ENCODE measurements at places on chromosomes 5 and 9.

GRCh38 chr9:136482046-136482792, 621 bp downstream of the SEC16A start:
- no peak for DNase-seq

GRCh38 chr5:178818094-178818493, 41.7 kb upstream of the ZNF354B start:
- no peak for DNase-seq

DNA sequence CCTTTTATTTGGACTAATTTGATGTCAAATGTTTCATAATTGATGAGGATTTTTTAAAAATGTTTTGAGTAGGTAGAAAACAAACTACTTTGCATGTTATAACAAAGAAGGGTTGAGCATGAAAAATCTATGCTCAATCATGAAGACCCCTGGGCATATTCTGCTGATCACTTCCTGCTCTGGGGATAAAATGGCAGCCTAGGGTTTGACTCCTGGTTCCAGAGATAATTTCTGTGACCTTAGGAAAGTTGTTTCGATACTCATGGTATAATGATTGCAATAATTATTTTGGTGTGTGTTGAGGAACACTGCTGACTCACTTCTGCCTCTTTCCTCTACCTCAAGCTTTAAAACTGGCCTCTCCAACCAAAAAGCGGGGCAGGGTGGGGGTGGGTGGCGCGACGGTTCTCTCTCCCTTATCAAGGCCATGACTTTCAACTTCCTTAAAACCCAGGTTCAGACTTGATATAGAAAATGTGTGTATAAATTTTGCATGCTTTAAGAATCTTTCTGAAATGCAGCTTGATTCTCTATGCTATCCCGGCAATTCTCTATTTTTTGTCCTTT, 6.0 kb upstream of the PIP5K1B start:
- no peak for DNase-seq

DNA sequence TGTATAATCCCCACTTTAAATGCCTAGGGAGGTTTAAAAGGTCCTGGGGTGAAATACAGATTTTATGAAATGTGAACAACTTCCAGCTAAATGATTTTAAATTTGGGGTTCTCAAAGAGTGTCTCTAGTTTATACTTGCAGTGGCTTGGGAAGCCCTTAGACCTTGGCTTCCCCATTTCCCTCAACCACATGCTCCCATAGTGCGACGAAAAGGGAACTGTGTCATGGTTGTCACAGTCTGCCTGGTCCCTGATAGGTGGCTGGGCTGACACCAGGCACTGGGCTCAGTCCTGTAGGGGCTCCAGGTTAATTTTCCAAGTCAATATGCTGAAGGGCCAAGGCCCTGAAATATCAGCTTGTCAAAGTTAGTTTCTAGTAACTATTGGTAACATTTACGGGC, 10.4 kb upstream of the CXCL14 start:
- no peak for DNase-seq

DNA sequence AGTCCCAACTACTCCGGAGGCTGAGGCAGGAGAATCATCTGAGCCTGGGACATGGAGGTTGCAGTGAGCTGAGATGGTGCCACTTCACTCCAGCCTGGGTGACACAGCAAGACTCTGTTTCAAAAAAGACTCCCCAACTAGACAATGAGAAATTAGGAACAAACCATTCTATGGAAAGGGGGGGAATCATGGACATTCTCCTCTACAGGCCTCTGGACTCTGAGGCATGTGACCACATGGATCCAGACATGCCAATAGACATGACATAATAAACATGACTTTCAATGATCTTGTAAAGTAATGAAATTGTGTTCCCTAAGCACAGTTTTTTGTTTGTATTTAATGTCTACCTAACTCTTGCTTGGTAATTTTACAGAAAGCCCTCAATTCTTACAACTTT, 8.8 kb downstream of the HOMER1 start:
- no peak for DNase-seq

- no peak for DNase-seq
Observed at GRCh38 chr5:138458856-138459255, 6.4 kb upstream of the EGR1 start.

DNA sequence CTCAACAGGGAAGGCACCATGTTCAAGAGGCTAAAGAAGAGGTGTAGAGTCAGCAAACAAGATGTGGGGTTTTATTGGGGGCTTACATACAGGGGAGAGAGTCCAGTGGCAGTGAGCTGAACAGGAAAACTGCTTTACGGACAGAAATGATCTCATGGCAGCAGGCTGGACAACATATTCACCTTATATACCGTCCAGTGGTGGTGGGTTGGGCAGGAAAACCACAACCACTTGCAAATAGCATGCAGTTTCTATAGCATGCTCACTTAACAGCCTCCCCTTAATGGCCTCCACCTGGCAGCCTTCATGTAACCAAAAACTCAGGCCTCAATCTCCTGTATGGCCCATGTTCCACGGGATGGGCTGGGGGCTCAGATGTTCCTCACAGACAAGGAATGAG, 5.4 kb downstream of the TNFSF8 start:
- no peak for DNase-seq

DNA sequence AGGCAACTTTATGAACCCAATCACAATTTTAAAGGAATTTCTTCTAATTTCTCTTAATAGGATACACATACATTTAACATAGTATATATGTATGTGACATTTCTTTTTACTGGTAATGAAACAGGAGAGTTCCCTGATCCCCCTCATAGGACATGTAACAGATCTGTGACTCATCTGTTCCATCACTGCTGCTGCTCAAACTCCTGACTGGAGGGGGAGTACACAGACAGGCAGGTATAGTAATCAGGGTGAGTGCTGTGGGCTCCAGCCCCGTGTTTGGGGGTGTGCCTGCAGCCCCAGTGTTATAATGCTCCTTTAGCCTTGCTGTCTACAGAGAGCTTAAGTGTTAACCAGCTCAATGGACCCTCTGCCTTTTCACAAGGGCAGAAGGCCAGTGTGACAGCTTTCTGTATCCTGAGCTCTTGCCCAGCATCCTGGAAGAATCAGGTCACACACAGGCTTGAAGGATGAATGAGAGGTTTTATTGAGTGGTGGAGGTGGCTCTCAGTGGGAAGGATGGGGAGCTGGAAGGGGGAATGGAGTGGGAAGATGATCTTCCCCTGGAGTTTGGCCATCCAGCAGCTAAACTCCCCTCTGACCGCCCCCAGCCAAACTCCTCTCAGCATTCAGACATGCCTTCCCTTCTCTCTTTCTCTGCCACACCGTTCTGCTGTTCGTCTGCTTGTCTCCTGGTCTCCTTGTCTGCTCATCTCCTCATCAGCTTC, 161.3 kb downstream of the ZNF608 start:
- no peak for DNase-seq

DNA sequence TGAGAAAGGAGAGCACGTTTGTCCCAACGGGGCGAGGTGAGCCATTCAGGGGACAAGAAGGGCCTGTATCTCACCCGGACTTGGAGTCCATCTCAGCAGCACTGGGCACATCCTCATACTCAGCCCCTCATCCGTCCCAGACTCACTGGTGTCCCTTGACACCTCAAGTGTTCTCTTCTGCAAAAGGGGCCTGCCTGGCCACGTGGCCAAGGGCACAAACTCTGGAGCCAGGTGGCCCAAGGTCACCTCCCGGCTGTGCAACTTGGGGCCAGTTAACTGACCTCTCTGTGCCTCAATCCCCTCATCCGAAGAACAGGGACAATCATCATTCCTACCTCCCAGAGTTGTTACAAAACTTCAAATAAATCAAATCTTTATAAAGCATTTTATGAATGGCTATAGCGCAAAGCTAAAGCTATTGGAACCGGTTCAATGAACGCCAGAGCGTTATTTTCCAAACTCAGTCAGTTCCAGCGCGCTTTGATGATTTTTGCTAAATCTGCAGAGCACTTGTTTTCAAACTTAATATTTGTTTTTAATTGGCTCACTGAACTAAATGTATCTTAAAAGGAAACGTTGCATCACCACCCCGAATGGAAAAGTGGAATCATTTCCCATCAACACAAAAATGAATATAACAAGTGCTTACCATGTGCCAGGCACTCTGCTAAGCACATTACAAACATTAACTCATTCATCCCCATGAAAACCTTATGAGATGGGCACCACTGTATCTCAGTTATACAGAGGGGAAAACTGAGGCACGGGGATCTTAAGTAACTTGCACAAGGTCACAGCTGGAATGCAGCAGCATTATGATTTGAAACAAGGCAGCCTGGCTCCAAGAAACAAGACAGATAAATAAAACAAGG, 49.3 kb downstream of the DUSP1 start:
- no peak for DNase-seq

GRCh38 chr5:128252756-128253155, 169.2 kb downstream of the SLC12A2 start:
- DNase-seq, result no peak

DNA sequence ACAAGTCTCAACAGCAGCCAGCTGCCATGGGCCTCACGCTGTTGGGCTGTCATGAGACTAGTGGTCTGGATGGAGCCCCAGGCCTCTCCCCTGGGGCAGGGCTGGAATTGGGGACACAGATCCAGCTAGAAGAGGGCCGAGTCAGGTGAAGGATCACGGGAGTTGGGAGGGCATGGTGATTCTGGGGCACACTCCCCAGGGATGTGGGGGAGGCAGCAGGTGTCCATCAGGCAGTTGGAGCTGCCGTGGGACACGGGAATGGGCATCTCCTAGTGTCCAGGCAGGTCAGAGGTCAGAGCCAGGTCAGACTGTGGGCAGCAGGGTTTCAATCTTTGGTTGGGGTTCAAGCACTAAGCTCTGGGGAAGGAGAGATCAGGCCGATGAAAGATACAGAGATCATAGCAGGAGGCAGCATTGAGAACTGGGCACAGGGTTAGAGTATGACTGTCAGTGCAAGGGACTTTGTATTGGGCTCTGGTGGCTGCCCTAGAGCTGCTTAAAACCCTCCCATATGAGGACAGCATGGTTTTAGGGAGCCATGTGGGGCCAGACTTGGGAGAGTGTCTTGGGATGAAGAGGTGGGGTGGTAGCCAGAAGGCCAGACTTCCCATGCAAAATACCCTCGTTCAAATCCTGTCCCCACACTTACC, 59.2 kb downstream of the ARHGEF37 start:
- DNase-seq, result no peak

DNA sequence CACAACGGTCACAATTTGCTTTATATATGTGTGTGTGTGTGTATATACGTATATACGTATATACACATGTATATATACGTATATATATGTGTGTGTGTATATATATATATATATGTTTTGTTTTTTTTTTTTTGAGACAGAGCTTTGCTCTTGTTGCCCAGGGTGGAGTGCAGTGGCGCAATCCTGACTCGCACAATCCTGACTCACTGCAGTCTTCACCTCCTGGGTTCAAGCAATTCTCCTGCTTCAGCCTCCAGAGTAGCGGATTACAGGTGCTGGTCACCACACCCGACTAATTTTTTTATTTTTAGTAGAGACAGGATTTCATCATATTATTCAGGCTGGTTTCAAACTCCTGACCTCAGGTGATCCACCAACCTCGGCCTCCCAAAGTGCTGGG, 3.1 kb downstream of the RNF38 start:
- DNase-seq, result no peak

DNA sequence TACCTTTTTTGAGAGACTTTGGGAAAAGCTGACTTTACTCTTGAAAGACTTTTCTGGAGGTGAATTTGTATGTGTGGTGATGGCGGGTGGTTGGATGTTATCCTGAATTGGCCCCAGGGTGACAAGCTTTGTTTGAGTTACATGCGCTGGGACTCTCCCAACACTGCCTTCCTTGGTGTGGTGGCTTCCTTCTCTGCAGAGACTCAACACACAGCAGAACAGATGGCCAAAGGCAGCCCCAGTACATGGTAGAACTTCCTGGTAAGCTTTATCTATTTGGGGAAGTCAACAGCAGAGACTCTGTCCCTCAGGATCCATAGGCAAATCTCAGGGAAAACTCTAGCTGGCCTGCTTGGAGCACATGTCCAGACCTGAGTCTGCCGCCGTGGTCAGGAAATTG, 18.1 kb downstream of the C1QTNF2 start:
- DNase-seq, result no peak

DNA sequence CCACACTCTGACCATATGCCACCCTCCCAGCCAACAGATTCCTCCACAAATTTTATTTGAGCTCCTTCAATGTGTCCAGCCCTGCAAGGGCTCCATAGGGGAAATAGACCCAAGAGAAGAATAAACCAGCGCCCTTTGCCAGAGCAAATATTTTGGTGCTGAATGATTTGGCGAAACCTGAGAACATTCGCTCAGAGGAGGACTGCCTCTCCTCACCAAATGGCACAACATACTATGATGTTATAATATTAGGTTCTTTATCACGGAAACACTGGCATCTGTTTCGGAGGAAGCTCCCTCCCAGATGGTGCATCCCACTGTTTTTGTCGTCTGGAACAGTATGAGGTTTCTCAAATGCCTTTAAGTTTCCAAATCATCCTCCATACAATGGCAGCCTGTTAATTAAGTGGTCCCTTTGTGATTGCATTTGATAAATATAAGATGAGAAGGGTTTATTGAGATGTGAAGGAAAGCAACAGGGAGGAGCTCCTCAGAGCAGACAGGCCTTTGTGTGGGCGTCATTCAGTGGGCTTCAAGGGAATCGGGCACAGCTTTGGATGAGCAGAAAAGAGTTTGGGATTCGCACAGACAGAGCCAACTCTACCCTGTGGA, 139.1 kb upstream of the ADRA1B start:
- no peak for DNase-seq

- no peak for DNase-seq
Observed at GRCh38 chr9:76032038-76032796, 141.7 kb downstream of the PCSK5 start.

DNA sequence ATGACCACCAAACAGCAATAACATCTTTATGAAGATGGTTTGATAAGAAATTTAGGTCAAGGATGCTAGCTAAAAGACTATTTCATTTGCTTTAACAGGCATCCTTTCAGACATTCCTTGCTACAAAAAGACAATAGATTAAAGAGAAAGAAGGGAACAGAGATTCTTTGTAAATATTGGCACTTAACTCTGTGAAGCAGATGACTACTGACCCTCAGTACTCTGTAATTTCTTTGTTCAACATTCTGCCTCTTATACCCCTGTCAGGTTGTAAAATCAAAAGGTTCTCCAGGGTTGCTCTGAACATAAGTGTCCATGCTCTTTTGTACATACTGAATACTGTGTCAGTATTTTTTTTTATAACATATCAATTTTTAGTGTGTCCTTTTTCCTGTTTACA, 610.6 kb upstream of the GRAMD2B start:
- DNase-seq, result no peak

- DNase-seq, result no peak
Observed at GRCh38 chr9:103025796-103026195, 30.7 kb downstream of the CYLC2 start.

GRCh38 chr5:63953217-63953616, 9.0 kb downstream of the HTR1A start:
- no peak for DNase-seq

- DNase-seq, result no peak
Observed at GRCh38 chr9:135712613-135713295, 10.8 kb downstream of the KCNT1 start.

DNA sequence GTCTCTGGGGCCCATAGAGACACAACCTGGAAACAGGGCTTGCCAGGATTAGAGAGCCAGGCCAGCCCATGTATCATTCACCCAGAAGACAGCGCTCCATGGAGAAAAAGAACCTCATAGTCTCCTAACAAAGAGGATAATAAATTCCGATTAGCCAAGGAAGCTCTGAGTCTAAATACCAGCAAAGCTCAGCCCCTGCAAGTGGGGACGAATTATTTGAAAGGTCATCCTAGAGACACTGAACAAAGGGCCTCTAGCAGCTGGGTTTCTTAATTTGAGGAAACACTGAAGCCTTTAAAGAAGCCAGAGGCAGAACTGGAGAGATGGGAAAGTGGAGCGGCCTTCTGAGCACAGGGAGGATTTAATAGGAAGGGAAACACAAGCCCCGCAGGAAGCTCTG, 287.1 kb upstream of the ZNF462 start:
- no peak for DNase-seq

Measured in activated CD8-positive, alpha-beta memory T cell treated with anti-CD3 and anti-CD28 coated beads for 1 hour (primary cell).